ENCODE measurements at places on chromosomes 5 and 9.

- H3K4me3 ChIP-seq = no peak overlapping the region
- no peak for DNase-seq
- H3K36me3 ChIP-seq = no peaks in the 10 kb centered on the region
- H3K4me1 ChIP-seq = no peaks in the 10 kb centered on the region
- H3K27ac ChIP-seq = no peak overlapping the region
- no peaks in the 10 kb centered on the region for H3K27me3 ChIP-seq
Measured at GRCh38 chr5:11289208-11289607, 528.2 kb upstream of the DAP start.

- no peaks in the 10 kb centered on the region for H3K27me3 ChIP-seq
- no peak for DNase-seq
- no peaks in the 10 kb centered on the region for H3K4me1 ChIP-seq
- H3K27ac ChIP-seq = no peak overlapping the region
- no peaks in the 10 kb centered on the region for H3K36me3 ChIP-seq
Measured at GRCh38 chr5:153641183-153641688, 150.8 kb downstream of the GRIA1 start.

DNA sequence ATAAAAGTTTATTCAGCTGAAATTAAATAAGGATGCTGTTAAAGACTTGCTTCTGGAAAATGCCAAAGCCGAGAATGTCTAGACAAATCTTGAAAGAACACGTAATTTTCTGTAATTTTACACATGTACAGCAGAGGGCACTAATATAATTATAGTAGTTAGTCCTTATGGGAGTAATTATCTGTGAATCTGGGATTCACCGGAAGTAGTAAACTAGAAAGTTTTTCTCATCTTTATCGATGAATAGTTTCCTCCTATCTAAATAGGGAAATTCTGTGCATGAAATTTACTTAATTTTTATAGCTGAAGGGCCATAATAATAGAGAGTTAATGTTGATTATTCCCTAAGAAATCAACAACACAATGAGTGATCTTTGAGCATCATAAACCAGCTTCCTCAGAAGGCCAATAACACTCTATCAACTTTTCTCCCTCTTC is 18.4 kb upstream of the CNTLN start:
- DNase-seq = no peak
- no peaks in the 10 kb centered on the region for H3K27me3 ChIP-seq
- H3K36me3 ChIP-seq = no peaks in the 10 kb centered on the region

DNA sequence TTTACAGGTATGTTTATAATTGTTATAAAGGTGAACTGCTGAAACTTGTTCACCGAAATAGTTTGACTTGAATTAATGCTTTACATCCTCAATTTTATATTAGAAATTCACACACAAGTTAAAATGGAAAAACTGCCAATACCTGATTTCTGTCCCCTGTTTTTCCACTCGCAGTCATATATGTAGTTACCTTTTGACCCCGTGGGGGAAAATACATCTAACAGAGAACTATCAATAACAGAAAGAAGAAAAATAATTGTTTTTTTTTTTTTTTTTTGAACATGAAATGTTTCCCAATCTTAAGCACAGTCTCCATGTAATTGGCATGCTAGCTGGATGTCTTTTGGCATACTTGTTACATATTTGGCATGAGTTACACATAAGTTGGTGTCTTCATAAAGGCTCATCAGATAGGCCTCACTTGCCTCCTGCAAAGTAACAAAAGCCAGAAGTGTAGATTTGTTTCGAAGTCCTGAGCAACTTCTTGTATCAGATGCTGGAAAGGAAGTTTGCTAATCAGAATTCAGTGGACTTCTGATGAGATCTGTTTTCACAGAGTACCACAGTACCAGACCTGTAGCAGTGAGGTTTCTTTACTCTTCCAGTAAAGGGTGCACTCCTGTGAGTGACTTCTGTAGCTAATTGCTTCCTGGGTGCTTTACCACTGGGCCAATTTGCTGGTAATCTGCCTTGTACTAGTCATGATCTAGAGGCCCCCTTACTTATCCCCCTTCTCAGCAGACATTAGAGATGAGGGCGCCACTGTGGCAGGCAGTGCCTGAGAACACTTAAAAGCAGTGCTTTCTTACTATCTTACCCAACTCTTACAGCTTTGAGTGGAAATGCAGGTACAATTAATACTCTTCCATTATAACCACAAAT is 36.2 kb upstream of the CXXC5 start:
- H3K36me3 ChIP-seq = no peaks in the 10 kb centered on the region
- H3K4me1 ChIP-seq = no peaks in the 10 kb centered on the region
- no peak overlapping the region for H3K4me3 ChIP-seq
- H3K27ac ChIP-seq = no peak overlapping the region
- DNase-seq = no peak
- H3K27me3 ChIP-seq = no peaks in the 10 kb centered on the region

GRCh38 chr5:118726891-118727290 is 261.5 kb downstream of the DTWD2 start:
- no peaks in the 10 kb centered on the region for H3K36me3 ChIP-seq
- H3K27me3 ChIP-seq = no peaks in the 10 kb centered on the region
- H3K4me3 ChIP-seq = no peak overlapping the region
- H3K27ac ChIP-seq = no peak overlapping the region

DNA sequence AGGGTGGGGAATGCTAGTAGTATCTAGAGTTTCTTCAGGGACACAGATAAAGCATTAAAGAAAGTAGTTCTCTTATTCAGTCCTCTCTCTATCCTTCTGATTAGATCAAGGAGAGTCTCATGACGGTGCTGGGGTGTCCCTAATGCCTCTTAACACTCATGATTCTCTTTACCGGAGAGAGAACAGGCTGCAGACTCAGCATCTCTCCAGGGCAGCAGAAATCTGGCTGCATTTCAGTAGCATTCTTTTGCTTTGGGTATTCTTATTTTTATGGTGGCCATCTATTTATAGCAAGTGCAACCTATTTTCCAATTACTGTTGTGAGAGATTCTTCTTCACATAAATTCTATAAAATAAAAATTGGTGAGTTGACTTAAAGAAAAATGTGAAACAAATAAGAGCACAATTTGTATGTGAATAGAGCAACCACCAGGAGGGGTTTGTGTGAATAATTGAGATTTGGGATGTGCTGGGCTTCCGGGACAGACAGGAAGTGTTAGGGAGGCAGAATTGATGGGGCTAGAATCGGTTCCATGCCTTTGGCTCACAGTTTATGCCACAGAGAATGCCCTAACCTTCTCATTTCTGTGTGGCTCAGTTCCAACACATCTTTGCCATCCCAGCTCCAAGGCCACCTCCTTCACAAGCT is 23.8 kb upstream of the BOD1 start:
- no peak for DNase-seq
- H3K36me3 ChIP-seq = no peaks in the 10 kb centered on the region
- no peak overlapping the region for H3K27ac ChIP-seq
- H3K27me3 ChIP-seq = no peaks in the 10 kb centered on the region
- H3K4me3 ChIP-seq = no peak overlapping the region

DNA sequence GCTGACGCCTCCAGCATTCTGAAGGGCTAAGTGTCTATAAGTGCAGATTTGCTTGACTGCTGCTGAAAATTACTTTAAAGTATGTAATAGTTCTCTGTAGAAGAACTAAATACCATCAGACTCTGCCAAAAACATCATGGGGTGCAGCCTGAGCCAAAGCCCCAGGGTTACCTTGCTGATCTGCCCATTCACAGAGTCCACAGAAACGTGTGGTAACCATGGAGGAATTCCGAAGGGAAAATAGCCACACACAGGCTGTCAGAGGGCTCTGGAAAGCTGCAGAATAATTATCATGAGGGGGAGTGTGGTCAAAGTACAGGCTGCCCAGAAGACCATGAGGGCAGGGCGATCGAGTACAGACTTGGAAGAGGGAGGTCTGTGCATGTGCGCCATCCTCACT is 36.4 kb downstream of the RETREG1 start:
- peaks cover 9% of the 10 kb centered on the region for H3K4me1 ChIP-seq
- no peaks in the 10 kb centered on the region for H3K27me3 ChIP-seq
- H3K4me3 ChIP-seq = no peak overlapping the region
- DNase-seq = no peak
- H3K36me3 ChIP-seq = no peaks in the 10 kb centered on the region

- no peak for DNase-seq
- no peaks in the 10 kb centered on the region for H3K4me1 ChIP-seq
- H3K27me3 ChIP-seq = no peaks in the 10 kb centered on the region
- H3K36me3 ChIP-seq = no peaks in the 10 kb centered on the region
- no peak overlapping the region for H3K27ac ChIP-seq
Measured at GRCh38 chr5:90037646-90038045, 371.9 kb downstream of the CETN3 start.

DNA sequence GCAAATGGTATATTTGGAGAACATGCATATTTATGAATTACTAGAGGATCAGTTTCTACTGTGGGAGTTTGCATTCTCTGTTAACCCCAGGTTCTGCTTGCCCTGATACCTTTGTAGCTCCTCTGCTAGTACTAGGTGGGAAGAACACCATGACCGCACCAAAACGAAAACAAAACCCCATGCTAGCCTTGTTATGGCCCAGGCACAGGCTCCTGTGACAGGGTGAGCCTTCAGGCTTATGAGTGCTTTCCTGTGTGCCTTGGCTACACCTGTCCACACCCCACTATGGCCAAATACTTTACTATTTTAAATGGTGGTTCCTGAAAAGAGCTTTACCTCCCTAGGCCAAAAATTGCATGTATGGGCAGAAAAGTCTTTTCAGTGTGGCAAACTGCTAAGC is 94.8 kb downstream of the PPIC start:
- H3K36me3 ChIP-seq = no peaks in the 10 kb centered on the region
- no peak for DNase-seq
- no peak overlapping the region for H3K4me3 ChIP-seq
- H3K4me1 ChIP-seq = peaks cover 10% of the 10 kb centered on the region

DNA sequence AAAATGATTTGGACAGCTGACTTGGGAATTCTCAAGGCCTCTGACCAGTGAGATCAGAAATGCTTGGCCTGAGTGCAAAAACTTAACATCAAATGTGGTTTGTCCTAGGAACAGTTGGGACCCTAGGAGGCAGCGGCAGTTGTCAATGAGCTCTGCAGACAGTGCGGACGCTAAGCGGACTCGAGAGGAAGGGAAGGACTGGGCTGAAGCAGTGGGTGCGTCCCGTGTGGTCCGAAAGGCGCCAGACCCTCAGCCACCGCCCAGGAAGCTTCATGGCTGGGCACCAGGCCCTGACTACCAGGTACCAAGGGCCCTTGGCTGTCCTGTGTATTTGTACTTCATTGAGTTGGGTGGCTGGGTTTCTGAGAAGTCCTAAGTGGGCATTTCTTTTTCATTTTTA is 43.7 kb upstream of the POMT1 start:
- no peaks in the 10 kb centered on the region for H3K4me1 ChIP-seq
- H3K27me3 ChIP-seq = no peaks in the 10 kb centered on the region
- H3K4me3 ChIP-seq = no peak overlapping the region
- H3K27ac ChIP-seq = no peak overlapping the region

DNA sequence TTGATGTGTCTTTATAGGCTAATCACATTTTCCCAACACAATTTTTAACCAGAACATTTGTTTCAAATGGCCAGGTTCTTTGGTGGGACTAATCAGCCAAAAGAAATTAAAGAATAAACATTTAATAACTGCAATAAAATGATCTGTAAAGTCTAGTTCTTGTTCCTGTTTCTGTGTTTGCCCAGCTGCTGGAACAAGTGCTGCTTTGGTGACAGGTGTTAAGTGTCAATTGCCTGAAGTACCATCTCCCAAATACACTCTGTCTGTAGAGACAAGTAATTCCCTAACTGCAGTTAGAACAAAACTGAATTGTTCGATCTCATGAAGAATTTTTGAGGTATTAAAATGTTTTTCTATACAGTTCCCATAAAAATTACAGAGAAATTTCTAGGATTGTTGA is 402.3 kb upstream of the CHD1 start:
- no peak for DNase-seq
- H3K27me3 ChIP-seq = no peaks in the 10 kb centered on the region
- no peaks in the 10 kb centered on the region for H3K36me3 ChIP-seq
- H3K4me1 ChIP-seq = no peaks in the 10 kb centered on the region
- no peak overlapping the region for H3K4me3 ChIP-seq
- H3K27ac ChIP-seq = no peak overlapping the region

- H3K36me3 ChIP-seq = no peaks in the 10 kb centered on the region
- no peaks in the 10 kb centered on the region for H3K4me1 ChIP-seq
- no peak overlapping the region for H3K4me3 ChIP-seq
Measured at GRCh38 chr5:178307267-178308045, 74.9 kb upstream of the PHYKPL start.

- H3K4me3 ChIP-seq = peak overlapping the region; percentile 73
- peak; percentile 90 for DNase-seq
- peak overlapping the region; percentile 81 for H3K27ac ChIP-seq
- H3K4me1 ChIP-seq = peaks cover 5% of the 10 kb centered on the region
- H3K36me3 ChIP-seq = no peaks in the 10 kb centered on the region
- no peaks in the 10 kb centered on the region for H3K27me3 ChIP-seq
Measured at GRCh38 chr9:37466037-37466709, 923 bp upstream of the ZBTB5 start.

DNA sequence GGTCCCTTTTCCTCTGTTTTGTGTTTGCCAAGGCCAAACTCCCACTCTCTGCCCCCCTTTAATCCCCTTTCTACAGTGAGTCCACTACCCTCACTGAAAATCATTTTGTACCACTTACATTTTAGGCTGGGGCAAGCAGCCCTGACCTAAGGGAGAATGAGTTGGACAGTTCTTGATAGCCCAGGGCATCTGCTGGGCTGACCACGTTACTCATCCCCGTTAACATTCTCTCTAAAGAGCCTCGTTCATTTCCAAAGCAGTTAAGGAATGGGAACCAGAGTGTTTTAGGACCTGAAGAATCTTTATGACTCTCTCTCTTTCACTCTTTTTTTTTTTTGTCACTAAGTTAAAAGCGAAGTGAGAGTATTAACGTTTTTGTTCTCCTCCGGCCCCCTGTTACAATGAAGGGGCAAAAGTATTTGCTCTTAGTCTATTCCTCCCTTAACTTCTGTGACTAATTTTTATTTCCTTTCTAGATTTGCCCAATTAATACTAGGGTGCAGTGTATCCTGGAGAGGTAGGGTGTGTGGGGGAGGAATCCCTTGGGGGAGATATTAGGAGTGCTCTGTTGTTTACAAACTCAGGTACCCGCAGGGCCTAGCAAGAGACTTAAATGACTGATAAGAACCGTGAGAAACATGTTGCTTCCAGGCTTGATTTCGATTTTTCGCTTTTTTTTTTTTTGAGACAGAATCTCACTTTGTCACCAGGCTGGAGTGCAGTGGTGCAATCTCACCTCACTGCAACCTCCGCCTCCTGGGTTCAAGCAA is 14.7 kb downstream of the GM2A start:
- H3K4me3 ChIP-seq = no peak overlapping the region
- no peaks in the 10 kb centered on the region for H3K4me1 ChIP-seq
- H3K27me3 ChIP-seq = no peaks in the 10 kb centered on the region
- peaks cover 12% of the 10 kb centered on the region for H3K36me3 ChIP-seq

DNA sequence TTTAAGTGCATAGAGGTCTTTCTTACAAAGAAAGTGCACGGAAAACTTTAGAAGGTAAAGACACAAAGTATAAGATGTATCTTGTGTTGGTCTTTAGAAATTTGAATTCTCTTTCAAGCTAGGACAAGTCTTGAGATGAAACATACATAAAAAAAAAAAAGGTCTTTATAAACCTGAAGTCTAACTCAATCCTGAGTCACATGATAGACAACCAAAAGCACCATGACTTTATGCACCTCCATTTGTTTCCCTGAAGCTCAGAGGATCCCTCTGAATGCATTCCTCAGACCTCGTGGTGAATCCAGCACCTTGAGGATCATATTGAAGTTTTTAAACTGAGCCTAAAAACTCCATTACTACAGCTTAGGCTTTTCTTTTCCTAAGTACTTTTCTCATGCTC is 91.8 kb downstream of the RAB3C start:
- no peak for DNase-seq
- no peaks in the 10 kb centered on the region for H3K36me3 ChIP-seq
- no peaks in the 10 kb centered on the region for H3K4me1 ChIP-seq
- no peak overlapping the region for H3K4me3 ChIP-seq

Data from kidney (tissue), 22 donors.